ENCODE measurements at places on chromosomes 4 and X. TPM values are rescaled to one million over a fixed set of nuclear protein-coding genes. Genes with fewer than 3 reads are reported as not detected.

DNA sequence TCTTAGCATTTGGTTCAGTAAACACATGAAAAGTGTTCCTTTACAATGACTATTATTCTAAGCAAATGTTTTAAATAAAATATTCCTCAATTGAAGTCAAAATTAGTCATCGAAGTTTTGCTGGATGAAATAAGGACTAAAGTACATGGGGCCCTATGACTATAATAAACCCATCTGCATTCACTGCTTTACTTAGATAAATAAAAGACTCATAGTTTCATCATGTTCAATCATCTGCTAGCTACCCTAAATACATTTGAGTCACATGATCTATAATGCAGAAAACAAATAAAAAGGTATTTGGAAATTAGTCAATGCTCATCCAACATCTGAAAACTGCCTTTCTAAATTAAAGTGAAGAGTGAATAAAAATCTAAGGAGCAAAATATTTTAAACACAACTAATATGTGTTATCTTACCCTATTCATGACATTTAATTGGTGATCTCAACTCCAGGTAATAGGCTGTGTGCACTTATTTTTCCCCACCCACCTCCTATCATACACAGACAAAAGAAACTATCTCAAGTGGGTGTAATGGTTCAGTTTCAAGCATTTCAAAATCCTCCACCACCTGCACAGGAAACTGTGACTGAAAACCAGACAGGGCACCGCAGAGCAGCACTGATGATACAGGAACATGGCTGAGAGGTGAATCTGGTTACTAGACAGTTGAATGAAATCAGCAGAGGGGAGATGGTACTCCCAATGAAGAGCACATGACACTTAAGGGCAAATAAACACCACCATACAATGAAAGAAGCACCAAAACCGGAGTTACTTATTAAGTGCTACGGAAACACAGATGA is 78.6 kb downstream of the CAMK2D start:
- DNase-seq, result peak; percentile 85

DNA sequence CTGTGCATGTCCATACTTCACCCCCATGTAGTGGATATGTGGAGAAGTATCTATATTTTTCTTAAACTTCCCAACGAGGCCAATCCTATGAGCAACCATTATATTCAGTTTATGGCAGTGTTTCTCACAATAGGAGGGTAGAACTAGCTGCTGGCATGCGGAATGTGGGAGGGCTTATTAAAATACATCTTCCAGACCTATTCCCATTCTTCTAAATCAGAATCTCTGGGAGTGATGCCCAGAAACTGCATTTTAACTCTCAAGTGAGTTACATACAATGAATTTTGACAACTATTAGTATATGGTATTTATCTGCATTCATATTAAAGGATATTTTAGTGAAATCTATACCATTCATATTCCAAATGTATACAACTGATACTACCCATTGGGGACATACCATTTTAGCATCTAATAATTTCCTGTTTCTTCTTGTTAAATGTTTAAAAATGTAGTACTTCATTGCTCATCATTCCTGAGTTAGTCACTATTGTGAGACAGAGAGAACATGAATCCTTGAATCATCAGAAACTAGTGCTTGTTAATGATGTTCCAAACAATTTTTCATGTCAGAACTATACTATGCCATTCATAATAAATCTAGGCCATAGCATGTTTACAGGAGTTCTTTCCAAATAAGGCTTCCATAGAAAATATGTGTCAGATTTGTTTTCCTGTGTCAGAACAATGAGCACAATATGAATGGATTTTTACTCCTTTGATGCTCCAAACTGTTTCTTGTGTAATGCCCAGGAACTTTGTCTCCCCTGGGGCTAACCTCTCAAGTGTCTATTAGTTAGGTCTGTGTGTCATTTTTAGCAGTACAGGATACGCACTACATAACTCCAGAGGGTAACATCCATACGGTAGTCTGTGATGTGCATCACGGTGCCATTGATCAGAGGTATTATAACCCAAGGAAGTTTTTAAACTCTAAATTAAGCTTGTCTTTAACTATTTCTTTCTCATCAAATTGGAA is 198.8 kb upstream of the BMP3 start:
- DNase-seq, result no peak

- no peak for DNase-seq
Observed at GRCh38 chrX:112714357-112714918, 34.7 kb upstream of the LHFPL1 start.

GRCh38 chr4:162499478-162499877 is 335.7 kb upstream of the FSTL5 start:
- no peak for DNase-seq

The FSTL5 gene
- not detected for total RNA-seq

The SPANXN3 gene
- not detected for total RNA-seq

DNA sequence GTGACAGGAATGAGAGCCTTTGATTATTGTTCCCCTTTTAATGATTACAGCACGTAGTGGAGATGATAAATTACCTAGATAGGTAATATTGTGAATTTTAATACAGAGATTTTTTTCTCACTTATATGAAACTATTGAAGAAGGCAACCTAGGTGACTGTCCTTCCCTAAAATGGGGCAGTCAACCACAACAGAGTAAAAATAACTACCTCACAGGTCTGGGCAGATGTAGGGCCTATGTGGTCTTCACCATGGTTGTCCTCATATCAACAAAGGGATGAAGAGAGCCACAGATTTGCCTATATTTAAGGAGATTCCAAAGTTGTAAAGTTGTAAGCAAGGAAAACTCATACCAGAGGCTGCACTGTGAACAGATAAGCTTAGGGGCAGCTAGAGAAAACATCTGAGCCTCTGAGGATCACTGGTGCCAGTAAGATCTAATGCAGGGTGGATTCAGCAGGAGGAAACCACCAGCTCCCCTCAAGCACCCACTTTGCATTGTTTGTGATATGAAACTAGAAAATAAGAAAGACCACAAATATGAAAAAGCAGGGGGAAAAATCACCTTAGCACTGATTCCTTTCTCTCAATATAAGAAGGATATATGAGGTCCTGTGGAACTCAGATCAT is 547.9 kb upstream of the GALNTL6 start:
- no peak for DNase-seq

The CXCL6 gene
- not detected for total RNA-seq

The GLRA3 gene
- not detected for total RNA-seq

DNA sequence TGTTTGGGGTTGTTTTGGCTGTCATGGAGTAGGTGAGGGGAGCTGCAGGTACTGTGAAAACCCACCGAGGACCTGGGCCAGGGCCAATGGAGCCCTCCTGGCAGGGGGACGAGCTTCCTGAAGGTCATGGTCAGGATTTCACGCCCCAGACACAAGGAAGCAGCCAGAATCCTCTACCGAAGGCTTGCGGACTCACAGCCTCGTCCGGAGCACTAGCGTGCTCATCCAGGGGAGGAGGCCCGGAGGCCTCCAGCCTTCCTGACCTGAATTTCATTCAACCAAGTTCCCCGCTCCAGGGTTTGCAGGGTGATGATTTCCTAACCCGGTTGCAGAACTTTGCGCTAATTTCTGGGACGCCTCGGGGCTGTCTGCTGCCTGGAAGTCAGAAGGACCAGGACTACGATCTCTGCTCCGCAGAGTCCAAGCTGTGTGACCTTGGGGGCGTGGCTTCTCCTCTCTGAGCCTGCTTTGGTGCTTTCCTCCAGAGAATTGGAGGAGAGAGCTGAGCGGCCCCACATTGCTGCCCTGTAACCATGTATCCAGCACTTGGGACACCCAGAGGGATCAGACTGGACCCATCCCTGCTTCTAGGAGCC is 56.2 kb upstream of the ADRA2C start:
- DNase-seq, result no peak

The NUDT10 gene
- 0.25 TPM for total RNA-seq

DNA sequence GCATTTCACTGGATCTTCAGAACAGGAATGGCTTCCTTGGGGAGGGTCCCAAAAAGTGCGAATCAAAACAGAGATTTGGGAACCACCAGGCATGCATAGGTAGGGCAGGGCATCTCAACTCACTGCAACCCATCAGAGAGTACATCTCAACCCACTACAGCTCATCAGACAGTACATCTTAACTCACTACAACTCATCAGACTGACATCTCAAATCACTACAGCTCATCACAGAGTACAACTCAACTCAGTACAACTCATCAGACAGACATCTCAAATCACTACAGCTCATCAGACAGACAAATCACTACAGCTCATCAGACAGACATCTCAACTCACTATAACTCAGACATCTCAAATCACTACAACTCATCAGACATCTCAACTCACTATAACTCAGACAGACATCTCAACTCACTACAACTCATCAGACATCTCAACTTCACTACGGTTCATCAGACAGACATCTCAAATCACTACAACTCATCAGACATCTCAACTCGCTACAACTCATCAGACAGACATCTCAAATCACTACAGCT is 47.5 kb upstream of the CLDN34 start:
- no peak for DNase-seq

- peak; percentile 16 for DNase-seq
Observed at GRCh38 chr4:47827343-47828047, 10.4 kb downstream of the CORIN start.

The MCF2 gene
- total RNA-seq, result 0.48 TPM

DNA sequence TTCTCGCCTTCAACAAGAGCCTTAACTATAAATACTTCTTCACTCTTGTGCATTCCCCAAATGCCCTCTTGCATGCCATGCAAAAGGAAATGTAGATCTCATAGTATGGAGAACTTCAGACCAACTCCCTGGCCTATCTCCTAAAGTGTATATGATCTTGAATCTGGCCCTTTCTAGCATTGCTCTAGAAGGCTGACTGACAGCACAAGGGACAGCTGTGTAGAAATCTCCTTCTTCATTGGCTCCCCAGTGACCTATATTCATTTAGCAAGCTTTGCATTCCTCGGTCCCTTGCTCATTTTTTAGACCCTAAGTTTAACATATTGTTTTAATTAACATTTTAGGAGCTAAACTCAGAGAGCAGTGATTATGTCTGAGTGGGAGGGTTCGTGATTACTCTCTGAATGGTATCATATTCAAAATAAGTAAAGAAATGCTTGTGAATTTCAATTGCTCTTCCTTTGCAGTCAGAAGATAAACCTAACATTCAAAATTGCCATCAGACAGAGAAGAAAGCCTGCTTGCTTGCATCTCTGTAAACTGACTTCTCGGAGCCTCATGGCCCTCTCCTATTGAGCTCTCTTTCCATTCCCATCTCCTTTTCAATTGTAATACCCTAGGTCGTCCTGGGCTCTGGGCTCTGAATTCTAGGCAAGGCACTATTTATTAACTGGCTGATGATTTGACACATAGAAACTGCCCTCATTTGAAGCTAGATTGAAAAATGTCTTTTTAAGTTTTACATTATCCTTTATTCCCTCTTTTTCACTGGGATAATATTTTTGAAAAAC is 120.3 kb upstream of the PRKG2 start:
- DNase-seq, result no peak

GRCh38 chr4:100635899-100636298 is 118.1 kb upstream of the EMCN start:
- no peak for DNase-seq

The ARHGAP24 gene
- not detected for total RNA-seq

The LIAS gene
- 14.2 TPM for total RNA-seq

DNA sequence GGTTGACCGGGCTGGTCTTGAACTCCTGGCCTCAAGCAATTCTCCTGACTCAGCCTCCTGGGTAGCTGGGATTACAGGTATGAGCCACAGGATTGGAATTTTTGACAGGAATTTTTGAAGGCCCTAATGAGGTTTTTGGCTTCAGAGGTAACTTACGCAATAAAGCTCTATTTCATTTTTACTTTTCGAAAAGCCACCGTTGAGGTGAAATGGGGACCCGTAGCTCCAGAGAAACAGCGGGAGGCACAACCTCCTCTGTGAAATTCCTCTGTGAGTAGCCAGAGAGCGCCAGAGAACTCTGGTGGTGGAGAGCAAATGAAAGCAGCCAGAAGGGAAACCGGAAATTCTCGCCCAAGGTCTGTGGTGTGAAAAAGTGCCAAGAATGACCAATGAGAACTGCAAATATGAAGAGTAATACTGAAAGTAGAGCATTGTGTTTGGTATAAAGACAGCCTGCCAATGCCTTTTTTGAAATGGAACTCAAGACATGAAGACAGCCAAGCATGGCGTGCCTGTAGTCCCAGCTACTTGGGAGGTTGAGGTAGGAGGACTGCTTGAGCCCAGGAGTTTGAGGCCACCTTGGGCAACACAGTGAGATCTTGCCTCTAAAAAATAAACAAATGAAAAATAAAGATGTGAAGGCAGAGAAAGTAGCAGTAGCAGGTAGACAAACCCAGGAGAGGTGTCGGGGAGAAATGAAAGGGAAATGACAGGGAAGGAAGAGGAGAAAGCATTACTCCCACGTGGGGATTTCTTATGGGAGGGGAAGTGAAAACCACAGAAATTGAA is 33.0 kb upstream of the TMEM131L start:
- DNase-seq, result peak; percentile 85

DNA sequence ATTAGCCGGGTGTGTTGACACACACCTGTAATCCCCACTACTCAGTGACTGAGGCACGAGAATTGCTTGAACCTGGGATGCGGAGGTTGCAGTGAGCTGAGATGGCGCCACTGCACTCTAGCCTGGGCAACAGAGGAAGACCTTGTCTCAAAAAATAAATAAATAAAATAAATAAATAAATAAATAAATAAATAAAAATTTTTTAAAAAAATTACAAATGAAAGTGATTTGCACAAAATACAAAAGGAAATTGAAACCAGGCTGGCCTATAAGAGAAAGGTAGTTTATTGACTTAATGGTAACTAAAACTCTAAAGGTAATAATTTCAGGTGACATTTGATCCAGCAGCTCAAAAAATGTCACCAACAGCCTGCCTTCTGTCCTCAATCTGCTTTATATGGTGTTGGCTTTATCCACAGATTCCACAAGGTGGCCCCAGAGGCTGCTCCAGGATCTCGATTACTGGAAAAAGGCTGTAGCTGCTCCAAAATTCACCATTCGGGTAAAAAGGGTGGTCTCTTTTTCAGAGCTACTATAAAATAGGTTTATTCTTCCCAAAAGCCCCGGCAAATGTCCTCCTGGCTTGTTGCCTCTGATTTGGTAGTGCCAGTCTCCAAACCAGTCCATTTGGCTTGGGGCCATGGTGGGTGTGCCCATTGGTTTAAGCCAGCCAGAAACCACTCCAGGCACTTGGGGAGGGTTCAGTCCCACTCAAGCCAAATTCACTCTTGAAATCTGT is 61.4 kb upstream of the TRIM2 start:
- DNase-seq, result peak; percentile 68

The SLC49A3 gene
- total RNA-seq, result 0.35 TPM

Data from activated CD4-positive, alpha-beta T cell treated with anti-CD3 and anti-CD28 coated beads, Interleukin-2, amount 10 ng/mL, durations not matched to agents 7 days and 5 days (primary cell).